ENCODE measurements at places on chromosomes 2 and 18.
A peak's percentile ranks its signal among the peaks of the same experiment; 100 is the strongest.

DNA sequence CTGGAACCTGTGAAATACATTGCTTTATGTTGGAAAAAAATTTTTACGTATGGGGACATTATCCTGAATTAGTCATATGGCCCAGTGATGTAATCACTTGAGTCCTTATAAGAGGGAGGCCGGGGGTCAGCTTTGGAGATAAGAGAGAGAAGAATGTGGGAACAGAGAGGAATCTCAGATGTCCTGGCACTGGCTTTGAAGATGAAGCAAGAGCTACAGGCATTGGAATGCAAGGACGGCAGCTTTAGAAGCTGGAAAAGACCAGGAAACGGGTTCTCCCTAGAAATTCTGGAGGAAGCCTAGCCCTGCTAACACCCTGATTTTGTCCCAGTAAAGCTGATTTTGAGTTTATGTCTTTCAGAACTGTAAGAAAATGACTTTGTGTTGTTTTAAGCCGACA lies 1129.9 kb upstream of the GYPC start:
- no peak overlapping the region for H3K27ac ChIP-seq
- DNase-seq = no peak
- no peaks in the 10 kb centered on the region for H3K36me3 ChIP-seq
- no peaks in the 10 kb centered on the region for H3K27me3 ChIP-seq
- no peaks in the 10 kb centered on the region for H3K4me1 ChIP-seq

GRCh38 chr18:62109676-62110075 lies 77.2 kb downstream of the PIGN start:
- no peak overlapping the region for H3K4me3 ChIP-seq
- H3K27me3 ChIP-seq = no peaks in the 10 kb centered on the region
- no peaks in the 10 kb centered on the region for H3K36me3 ChIP-seq
- no peak overlapping the region for H3K27ac ChIP-seq
- no peaks in the 10 kb centered on the region for H3K4me1 ChIP-seq
- DNase-seq = no peak

- H3K27me3 ChIP-seq = no peaks in the 10 kb centered on the region
- H3K27ac ChIP-seq = no peak overlapping the region
- no peaks in the 10 kb centered on the region for H3K36me3 ChIP-seq
- no peak for DNase-seq
Observed at GRCh38 chr2:129484999-129485897, 494.2 kb upstream of the RAB6C start.

DNA sequence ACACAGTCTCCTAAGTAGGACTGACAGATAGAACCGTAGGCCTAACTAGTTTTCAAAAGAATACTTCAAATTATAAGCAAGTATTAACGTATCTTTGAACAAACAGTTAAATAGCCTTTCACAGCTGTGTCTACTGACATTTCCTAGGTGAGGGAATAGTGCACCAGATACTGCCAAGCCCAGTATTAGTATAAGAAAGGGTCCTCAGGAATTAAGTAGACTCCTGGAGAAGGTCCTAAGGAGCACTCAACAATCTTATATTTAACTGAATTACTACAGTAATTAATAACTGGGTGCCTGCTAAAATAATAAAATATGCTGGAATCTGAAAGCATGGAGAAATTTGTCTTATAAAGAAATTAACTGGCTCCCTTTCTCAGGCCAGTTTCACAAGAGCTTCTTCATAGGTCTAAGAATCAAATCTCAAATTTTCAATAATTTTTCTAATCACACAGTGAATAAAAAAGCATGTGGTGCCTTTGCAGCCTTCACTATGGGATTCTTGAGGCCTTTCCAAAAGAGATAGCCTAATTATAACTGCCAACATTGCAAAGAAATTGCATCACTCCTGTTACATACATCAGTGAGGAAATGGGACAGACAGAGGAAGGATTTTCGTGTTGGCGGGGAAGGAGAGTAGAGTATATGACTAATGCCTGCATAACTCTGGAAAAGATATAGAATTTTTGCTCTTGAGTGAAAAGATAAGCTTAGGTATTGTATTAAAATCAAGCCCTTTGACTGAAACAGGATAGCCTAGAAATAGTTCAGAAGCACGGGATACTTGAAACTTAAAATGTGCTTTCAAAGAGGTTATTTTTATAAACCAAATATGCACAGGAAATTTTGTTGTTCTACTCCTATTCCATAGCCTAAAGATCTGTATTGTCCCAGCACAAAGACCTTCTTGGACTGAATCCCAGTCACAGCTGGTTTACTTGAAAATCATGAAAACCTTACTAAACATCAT lies 228.6 kb upstream of the STK17B start:
- H3K27me3 ChIP-seq = no peaks in the 10 kb centered on the region
- DNase-seq = peak; percentile 50
- H3K36me3 ChIP-seq = no peaks in the 10 kb centered on the region
- H3K4me3 ChIP-seq = no peak overlapping the region

DNA sequence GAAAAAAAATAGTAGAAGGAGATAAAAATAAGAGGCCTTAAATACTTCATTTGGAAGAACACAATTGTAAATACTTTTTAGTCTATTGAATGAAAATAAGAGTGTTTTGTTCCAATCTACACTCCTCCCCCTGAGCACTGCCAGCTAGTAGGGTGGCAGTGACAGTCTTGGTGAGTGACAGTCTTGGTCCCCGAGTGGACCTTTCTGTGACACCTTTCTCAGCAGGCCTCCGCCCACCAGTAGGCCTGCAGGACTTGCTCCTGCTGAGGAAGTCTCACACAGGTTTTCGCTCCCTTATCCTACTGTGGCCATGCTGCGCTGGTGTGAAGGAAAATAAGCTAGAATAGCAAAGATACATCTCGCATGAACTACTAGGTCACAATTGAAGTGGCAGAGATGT lies 666.8 kb downstream of the NR4A2 start:
- no peak for DNase-seq
- H3K36me3 ChIP-seq = no peaks in the 10 kb centered on the region
- H3K27me3 ChIP-seq = no peaks in the 10 kb centered on the region
- H3K27ac ChIP-seq = no peak overlapping the region

GRCh38 chr2:172253190-172254052 lies 150.7 kb upstream of the DLX2 start:
- peaks cover 57% of the 10 kb centered on the region for H3K4me1 ChIP-seq
- no peak overlapping the region for H3K4me3 ChIP-seq
- DNase-seq = peak; percentile 94
- no peaks in the 10 kb centered on the region for H3K36me3 ChIP-seq
- peak overlapping the region; percentile 100 for H3K27ac ChIP-seq

DNA sequence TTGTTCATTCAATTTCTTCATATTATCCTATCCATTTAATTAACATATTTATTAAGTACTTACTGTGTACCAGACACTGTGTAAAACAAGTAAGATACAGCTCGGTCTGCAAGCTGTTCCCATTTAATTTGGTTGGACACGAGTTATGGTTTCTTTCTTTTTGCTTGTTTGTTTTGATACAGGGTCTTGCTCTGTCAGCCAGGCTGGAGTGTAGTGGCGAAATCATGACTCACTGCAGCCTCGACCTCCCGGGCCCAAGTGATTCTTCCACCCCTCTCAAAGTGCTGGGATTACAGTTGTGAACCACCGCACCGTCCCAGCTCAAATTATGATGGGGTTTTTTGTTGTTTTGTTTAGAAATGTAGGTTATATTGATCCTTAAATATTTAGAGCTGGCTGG lies 9.0 kb downstream of the CYBRD1 start:
- H3K27ac ChIP-seq = no peak overlapping the region
- DNase-seq = no peak
- H3K4me3 ChIP-seq = no peak overlapping the region
- H3K36me3 ChIP-seq = no peaks in the 10 kb centered on the region
- no peaks in the 10 kb centered on the region for H3K27me3 ChIP-seq

GRCh38 chr18:28161608-28162599 lies 15.0 kb downstream of the CDH2 start:
- no peak for DNase-seq
- H3K27ac ChIP-seq = no peak overlapping the region
- H3K27me3 ChIP-seq = no peaks in the 10 kb centered on the region
- H3K4me1 ChIP-seq = peaks cover 6% of the 10 kb centered on the region

DNA sequence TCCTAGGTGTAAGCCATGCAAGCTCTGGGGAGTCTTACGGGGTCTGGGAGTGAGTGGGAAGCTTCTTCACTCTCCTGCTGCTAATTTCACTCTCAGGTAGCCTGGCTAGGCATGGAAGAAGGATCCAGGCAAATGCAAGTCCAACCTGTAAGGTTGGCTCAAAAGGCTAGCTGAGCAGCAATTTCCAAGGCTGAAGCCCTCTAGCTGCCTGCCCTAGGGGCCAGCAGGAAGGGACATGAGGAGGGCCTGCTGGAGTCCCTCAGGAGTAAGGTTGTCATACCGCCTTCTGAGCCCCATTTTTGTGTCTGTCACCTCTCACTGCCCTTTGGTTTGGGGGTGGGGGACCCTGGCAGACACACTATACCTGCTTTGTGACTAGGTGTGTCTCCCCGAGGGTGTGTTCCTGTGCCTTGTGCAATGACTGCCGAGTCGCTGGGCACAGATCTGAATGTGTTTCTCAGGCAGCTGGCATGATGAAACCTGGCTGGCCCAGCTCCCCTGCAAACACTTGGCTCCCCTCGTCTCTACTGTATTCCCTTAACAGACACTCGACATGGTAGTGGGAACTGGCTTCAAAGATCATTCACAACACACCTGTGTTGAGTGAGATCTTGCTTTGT lies 123.9 kb upstream of the FAM136A start:
- no peaks in the 10 kb centered on the region for H3K36me3 ChIP-seq
- H3K4me1 ChIP-seq = no peaks in the 10 kb centered on the region
- DNase-seq = no peak

DNA sequence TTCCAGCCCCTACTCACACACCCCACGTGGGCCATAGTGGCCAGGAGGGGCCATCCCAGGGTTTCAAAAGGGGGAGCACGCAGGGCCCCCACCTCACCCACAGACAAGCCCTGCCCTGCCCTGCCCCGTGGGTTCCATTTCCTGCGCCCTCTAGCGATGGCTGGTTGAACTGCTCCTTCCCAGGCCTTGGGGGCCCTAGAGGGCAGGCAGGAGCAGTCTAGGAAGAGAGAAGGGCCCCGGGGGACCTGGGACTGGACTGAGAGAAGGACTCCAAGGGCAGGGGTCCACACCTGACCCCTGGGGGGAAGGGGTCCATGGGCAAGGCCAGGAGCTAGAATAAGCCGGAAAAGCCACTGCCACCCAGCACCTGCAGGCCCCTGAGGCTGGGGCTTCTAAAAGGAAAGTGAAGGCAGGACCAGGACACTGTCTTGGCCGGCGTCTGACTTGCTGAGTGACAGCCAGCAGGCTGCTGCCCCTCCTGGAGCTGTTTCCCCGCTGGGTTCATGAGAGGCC lies 10.1 kb downstream of the CYP26B1 start:
- H3K4me1 ChIP-seq = peaks cover 3% of the 10 kb centered on the region
- no peak overlapping the region for H3K4me3 ChIP-seq
- H3K27me3 ChIP-seq = no peaks in the 10 kb centered on the region
- peak overlapping the region; percentile 13 for H3K27ac ChIP-seq

DNA sequence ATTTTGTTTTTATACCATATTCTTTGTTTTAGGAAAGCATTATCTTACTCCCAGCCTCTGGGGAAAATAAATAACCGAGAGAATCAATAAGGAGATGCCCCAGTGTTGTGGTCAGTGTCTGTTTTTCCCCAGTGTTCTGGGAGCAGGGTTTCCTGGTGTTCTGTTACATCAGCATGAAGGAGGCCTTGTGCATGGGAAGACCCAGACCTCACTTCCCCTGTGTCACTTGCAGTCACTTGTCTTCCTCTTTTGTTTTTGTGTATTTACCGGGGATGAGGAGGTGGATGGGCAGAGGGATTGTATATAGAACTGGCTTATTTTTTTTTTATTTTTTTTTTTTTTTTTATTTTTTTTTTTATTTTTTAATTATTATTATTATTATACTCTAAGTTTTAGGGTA lies 45.0 kb upstream of the MGAT5 start:
- no peak for DNase-seq
- no peak overlapping the region for H3K27ac ChIP-seq
- H3K4me1 ChIP-seq = no peaks in the 10 kb centered on the region
- H3K4me3 ChIP-seq = no peak overlapping the region

DNA sequence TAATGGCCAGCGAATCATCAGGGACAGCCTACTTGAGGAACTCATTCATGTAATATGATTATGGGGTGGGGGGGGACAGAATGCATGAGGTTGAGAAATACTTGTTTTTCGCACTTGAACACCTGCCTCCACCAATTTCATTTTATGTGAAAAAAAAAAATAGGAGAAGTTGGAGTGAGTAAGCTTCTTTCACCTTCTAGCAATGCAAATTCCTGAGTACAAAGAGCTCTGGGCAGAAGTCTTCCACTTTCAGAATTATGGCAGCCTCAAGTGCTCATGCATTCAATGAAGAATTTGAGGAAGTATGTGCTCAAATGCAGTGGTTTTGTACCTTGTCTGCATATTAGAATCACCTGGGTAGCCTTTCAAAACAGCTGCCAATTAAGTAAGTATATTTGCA lies 40.1 kb upstream of the GPD2 start:
- H3K4me1 ChIP-seq = peaks cover 13% of the 10 kb centered on the region
- no peak for DNase-seq
- no peaks in the 10 kb centered on the region for H3K36me3 ChIP-seq
- H3K27ac ChIP-seq = no peak overlapping the region
- no peaks in the 10 kb centered on the region for H3K27me3 ChIP-seq

GRCh38 chr2:68849579-68850030 lies 21.6 kb downstream of the BMP10 start:
- H3K27ac ChIP-seq = no peak overlapping the region
- no peak for DNase-seq
- no peaks in the 10 kb centered on the region for H3K36me3 ChIP-seq
- no peak overlapping the region for H3K4me3 ChIP-seq
- no peaks in the 10 kb centered on the region for H3K27me3 ChIP-seq

DNA sequence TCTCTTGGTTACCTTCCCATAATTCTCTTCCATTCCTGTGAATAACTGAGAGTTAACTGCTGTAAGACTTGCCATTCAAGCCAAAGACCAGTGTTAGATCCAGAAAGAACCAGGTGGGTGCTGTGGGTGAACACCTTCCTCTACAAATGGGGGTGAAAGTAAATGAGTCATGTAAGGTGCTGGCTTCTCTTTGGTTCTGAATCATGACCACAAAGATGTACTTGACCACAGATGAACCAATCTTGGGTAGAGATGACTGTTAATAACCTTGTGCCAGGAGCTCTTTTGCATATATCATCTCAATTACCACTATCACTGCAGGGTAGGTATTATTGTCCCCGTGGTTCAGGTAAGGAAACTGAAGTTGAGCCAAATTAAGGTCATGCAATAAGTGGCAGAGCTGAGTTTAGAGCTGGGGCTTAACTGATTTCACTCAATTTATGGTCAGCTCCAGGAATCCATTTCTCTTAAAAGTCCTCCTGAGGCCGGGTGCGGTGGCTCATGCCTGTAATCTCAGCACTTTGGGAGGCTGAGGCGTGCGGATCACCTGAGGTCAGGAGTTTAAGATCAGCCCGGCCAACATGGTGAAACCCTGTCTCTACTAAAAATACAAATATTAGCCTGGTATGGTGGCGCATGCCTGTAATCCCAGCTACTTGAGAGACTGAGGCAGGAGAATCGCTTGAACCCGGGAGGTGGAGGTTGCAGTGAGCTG lies 244.9 kb upstream of the CXCR4 start:
- DNase-seq = no peak
- no peak overlapping the region for H3K27ac ChIP-seq
- no peak overlapping the region for H3K4me3 ChIP-seq
- H3K36me3 ChIP-seq = no peaks in the 10 kb centered on the region
- peaks cover 4% of the 10 kb centered on the region for H3K27me3 ChIP-seq

GRCh38 chr2:60318544-60318943 lies 234.9 kb downstream of the BCL11A start:
- DNase-seq = no peak
- no peaks in the 10 kb centered on the region for H3K36me3 ChIP-seq
- H3K27me3 ChIP-seq = no peaks in the 10 kb centered on the region
- H3K4me3 ChIP-seq = no peak overlapping the region
- H3K27ac ChIP-seq = no peak overlapping the region

All from RWPE2 (cell line).